ENCODE measurements at places on chromosomes 6 and 20.

- no peak for DNase-seq
Observed at GRCh38 chr6:119467488-119468081, 118.0 kb upstream of the MAN1A1 start.

DNA sequence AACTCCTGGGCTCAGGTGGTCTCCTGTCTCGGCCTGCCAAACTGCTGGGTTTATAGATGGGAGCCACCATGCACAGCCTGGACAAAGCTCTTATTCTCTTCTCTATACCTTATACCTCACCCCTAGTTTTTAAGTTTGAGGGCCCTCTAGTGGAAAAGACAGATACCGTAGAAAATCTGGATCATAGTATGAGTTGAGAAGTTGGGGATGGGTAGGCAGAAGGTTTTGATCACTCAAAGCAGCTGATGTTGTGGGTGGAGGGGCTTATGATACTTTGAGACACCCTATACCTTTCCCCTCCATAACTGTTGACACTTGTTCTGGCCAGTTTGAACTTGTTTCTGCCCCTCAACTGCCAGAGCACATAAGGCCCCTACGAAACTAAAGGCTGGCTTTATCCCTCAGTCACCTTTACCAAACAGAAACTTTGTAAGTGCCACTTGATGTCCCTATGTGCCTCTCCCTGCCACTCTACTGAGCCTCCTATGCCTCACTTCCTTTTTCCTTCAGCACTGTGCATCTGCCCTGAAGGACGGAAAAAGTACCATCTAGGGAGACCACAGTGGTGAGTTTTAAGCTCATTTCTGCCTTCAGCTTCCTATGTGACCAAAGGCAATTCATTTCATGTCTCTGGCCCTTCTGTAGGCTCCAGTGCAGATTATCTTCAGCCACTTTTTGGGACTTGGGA is 28.6 kb downstream of the RALY start:
- DNase-seq, result peak; percentile 22

DNA sequence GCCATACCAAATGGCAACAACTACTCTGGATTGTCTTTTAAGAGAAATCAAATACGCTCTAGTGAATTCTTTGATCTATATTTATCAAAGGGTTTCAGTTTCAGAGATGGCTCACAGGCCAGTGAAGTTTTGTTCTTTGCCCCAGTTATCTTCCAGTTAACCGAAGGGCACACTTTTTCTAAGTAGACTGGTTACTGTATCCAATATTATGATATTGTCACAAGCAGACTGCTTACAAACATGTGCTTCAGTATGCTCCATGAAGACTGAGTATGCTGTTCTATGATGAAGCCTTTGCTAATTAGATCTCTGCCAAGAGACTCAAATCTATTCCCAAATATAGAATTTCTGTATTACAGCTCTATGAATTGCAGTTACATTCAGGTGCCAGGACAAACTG is 181.1 kb downstream of the REV3L start:
- DNase-seq, result no peak

DNA sequence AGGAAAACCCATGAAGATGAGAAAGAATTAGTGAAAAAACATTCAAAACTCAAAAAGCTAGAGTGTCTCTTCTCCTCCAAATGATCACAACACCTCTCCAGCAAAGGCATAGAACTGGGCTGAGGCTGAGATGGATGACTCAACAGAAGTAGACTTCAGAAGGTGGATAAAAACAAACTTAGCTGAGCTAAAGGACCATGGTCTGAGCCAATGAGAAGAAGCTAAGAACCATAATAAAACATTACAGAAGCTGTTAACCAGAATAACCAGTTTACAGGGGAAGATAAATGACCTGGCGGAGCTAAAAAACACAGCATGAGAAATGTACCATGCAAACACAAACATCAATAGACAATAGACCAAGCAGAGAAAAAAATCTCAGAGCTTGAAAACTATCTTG is 904.1 kb upstream of the MANEA start:
- no peak for DNase-seq

- no peak for DNase-seq
Observed at GRCh38 chr6:150696190-150696589, 96.5 kb downstream of the PLEKHG1 start.

- no peak for DNase-seq
Observed at GRCh38 chr20:38167851-38168760, 3.0 kb upstream of the TGM2 start.

- DNase-seq, result no peak
Observed at GRCh38 chr6:78908621-78909020, 41.3 kb downstream of the IRAK1BP1 start.

- no peak for DNase-seq
Observed at GRCh38 chr20:37915434-37915787, 12.5 kb downstream of the VSTM2L start.

DNA sequence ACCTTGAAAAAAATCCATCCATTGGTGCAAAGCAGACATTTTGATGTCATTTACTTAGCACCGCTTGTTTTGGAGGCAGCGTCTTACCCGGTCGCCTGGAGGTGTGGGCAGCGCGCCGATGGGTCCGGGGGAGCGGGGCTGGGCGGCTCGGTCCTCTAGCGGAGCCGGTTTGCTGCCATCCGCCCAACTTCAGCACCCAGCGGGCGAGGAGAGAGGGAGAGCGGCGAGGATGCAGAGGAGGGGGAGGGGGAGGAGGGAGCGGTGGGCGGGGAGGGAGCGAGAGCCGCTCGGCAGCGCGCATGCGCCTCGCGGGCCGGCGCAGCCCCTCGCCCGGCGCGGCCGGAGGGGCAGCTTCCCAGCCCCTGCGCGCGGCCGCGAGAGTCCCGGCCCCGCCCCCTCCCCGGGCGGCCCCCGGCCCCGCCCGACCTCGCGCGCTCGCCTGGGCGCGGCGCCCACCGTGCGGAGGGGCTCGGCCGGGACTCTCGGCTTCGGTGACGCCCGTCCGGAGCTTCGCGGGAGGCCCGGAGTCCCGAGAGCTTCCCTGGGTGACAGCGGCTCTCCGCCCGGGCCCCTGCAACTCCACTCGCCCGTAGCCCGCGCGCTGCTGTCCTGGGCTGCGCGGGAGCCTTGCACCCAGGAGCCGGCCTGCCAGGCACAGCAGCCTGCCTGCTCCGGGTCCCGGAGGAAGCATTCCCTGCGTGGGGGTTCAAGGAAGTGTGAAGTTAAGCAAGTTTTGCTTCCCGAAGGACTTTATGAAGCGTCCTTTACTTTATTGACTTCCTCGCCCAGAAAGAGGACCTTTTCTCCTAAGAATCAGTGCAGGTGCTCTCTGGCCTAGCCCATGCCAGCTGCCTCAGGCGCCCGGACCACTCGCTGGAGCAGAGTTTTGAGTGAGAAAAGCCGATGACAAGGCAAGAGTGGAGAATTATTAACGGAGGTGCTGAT is at the start of gene RGS17:
Gene RGS17, minus strand, starts transcription at position 246 of the 945 bp plus-strand sequence. CDS start 87,264 bp downstream, outside the sequence.
- DNase-seq, result peak; percentile 27

GRCh38 chr20:32040142-32040953 is 11.7 kb upstream of the HCK start:
- no peak for DNase-seq

DNA sequence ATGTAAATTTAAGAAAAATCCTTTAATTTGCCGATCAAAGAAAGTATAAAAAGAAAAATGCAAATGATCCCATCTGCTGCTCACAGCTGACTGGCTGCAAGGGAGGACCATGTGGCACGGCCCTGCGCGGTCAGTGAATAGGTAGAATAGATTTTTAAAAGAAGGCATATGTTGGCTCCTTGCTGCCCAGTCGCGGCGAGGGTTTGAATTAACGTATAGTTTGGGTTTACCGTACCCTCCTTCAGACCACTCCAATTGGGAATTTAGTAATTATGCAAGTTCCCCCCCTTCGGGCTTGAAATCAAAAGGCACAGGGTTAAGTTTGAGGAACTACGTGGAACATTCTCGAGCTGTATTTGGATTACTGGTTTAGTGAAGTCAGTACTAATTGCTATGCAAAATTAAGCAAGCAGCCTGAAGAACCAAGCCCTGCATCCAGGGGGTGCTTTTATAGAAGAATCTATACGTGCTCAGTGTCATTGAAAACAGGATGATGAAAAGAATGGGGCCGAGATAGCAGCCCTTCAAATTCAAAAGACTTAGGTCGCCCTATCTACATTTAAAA is 1.1 kb upstream of the BEND3 start:
- peak; percentile 24 for DNase-seq

DNA sequence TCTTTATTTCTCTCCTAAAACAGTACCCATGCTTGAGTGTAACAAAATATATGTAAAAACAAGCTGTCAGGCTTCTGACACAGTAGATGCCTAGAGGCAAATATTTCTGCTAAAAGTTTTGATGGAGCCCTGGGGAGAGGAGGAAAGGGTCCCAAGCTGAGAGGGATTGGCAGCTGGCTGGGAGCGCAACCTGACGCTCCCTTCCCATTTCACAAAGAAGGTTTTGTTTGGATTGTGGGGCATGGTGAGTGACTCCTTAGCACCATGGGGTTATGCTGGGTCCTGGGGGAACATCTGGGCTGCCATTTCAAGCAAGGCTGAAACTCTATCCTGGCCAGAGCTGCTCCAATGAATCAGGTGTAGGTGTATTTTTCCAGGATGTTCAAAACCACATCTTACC is 720.5 kb downstream of the MAFB start:
- no peak for DNase-seq

DNA sequence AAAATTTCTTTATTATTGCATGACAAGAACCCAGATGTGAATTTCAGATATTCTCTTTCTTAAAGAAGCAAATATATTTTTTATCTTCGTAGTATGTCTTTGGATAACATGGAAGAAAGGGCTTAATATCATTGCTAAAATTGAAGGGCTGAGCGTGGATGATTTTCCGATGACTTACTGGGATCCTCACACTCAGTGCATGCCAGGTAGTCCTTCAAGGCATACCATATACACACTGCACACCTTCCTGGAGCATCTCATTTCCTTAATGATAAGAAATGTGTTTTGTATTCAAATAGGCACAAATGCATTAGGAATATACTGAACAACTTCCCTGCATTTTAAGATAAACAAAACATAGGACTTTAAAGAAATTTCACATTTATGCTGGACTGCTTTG is 193.9 kb upstream of the MAP3K7 start:
- DNase-seq, result no peak

GRCh38 chr20:50992733-50993457 is 30.0 kb downstream of the KCNG1 start:
- peak; percentile 62 for DNase-seq

DNA sequence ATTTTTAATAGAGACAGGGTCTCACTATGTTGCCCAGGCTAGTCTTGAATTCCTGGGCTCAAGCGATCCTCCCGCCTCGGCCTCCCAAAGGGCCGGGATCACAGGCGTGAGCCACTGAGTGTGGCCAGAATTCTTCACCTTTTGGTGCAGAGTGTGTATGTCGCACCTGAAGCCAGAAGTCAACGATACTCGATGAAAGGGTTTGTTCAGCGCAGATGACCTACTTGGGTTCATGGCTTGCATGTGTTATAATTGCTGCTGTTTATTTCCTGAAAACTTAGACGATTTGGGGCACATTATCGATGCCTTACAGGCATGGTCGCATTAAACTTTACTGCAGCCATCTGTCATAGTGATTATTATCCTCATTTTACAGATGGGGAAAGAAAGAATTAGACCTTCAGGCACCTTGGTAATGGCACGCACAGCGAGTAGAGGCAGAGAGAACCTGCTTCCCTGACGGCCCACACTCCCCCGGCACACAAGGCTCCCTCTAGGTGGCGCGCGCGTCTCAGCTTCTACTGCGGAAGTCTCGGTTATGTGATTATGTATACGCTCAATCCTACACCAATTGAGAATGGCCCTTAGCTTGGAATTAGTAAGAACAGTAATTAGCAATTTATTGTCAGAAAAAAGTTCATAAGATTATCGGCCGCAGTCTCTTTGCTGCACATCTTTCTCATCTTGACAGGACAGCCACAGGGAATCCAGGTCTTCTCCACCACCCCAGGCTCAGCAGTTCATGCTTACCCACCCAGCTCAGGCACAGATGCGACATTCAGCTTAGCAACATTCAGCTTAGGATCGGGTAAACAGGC is 212.8 kb upstream of the PROKR2 start:
- DNase-seq, result peak; percentile 89

DNA sequence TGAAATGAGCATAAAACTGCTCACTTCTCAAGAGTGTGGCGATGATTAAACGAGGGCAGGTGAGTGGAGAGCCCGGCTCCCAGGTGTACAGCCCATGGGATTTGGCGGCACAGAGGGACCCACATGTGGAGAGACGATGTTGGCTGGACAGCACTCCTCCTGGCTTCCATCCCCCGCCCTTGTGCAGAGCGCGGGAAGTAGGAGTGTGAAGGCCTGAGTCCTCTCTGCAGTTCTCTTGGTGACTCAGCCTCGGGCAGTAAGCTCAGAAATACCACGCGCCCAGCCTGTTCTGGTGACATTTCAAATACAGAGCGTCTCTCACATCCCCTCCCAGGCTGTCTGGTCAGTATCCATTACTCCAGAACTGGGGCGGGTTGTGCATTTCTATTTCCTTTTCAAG is 94.2 kb upstream of the SRSF6 start:
- DNase-seq, result no peak

- no peak for DNase-seq
Observed at GRCh38 chr20:49853640-49854039, 41.0 kb downstream of the SLC9A8 start.

- peak; percentile 58 for DNase-seq
Observed at GRCh38 chr20:33915726-33916331, 77.9 kb upstream of the RALY start.

- DNase-seq, result peak; percentile 82
Observed at GRCh38 chr6:157756708-157757429, 66.2 kb upstream of the SNX9 start.

DNA sequence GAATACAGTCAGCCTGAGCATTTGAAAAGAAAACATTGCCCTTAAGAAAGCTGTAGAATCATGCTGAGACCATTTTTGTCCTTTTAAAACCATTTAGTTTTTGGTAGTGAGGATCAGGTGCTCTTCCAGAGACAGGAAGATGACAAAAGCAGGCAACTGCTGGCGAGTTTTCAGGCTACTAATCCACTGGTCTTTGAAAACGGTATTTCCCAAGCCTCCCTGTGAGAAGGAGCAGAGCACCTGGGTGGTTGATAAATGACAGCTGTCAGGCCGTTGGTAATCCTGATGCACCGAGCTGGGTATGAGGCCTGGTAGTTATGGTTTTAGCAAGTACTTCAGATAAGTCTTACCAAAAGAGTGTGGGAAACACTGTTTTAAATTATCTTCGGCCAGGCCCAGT is 10.1 kb upstream of the SEC63 start:
- no peak for DNase-seq

- DNase-seq, result no peak
Observed at GRCh38 chr6:166969390-166970002, 13.1 kb upstream of the RNASET2 start.

DNA sequence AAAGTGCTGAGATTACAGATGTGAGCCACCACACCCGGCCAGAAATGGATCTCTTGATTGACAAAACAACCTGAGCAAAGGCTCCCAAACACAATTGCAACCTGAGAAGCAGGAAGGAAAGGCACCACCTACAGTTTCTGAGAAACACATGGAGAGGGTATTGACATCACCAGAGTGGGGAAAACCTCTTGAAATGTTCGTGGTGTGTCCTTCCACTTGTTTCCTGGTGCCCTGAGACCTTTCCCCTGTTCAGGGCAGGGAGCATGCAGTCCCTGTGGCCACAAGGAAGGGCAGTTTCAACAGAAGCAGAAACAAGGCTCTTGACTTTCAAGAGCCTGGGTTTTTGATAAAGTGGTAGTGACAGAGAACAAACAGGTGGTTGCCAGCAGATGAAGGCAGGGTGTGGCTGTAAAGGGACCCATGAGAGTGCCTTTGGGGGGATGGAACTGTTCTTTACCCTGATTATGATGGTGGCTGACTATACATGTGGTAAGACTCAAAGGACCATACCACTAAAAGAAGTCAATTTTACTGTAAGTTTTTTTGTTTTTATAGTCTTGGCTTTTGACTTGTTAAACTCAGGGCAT is 3.2 kb upstream of the BPIFA1 start:
- no peak for DNase-seq
